Tibial nerve (tissue), 4 donors: ENCODE measurements at places on chromosomes 4 and X. TPM values are rescaled to one million over a fixed set of nuclear protein-coding genes. Genes with fewer than 3 reads are reported as not detected.
A peak's percentile ranks its signal among the peaks of the same experiment; 100 is the strongest.

The HTR2C gene
- 0.66 TPM for total RNA-seq

The CENPVL1 gene
- total RNA-seq: not detected

The NXF2B gene
- not detected for total RNA-seq

- DNase-seq: no peak
Measured at GRCh38 chr4:158811216-158811540, 42.4 kb downstream of the FNIP2 start.

GRCh38 chr4:153790962-153791551, 2.2 kb upstream of the SFRP2 start:
- peak; percentile 35 for DNase-seq

GRCh38 chrX:23251043-23251442, 83.6 kb upstream of the PTCHD1 start:
- DNase-seq: no peak

- no peak for DNase-seq
Measured at GRCh38 chrX:72271812-72272211, 5.2 kb downstream of the RPS4X start.

DNA sequence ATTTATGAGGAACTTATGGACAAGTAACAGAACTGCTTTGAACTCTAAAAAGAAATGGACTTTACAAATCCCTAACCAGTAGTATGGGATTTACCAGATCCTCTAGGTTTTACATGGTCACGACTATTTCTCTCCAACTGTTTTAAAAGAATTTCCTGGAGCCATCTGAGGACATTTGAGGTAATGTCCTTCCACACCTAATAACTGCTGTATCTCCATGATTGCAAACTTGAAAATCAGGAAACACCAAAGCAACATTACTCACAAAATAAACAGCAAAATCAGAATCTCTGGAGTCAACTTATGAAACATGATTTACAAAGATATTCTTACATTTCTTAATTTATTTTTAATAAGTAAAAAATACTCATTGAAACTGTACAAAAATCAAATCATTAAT, 58.0 kb downstream of the STAP1 start:
- DNase-seq: no peak

GRCh38 chr4:57342411-57342810, 232.2 kb upstream of the IGFBP7 start:
- no peak for DNase-seq
